ENCODE measurements at places on chromosomes 2 and 18.

GRCh38 chr2:96866586-96866985 is 3.3 kb downstream of the SEMA4C start:
- no peak for DNase-seq

DNA sequence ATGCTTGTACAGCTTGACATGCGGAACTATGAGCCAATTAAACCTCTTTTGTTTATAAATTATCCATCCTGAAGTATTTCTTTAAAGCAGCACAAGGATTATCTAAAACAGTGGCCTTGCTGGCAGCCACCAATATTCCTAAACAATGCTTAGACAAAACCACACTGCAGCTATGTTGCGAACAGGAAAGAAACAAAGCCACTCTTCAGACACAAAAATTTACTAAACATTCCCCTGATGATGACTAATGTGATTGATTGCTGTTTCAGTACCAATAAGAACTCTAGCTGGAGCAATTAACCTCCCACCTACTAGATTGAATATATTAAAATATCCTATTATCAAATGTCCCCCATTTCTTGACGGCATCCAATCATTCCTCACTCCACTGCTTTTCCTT is 325.8 kb upstream of the REG3G start:
- DNase-seq, result no peak

GRCh38 chr18:33288082-33288716 is 152.3 kb downstream of the CCDC178 start:
- DNase-seq, result no peak

DNA sequence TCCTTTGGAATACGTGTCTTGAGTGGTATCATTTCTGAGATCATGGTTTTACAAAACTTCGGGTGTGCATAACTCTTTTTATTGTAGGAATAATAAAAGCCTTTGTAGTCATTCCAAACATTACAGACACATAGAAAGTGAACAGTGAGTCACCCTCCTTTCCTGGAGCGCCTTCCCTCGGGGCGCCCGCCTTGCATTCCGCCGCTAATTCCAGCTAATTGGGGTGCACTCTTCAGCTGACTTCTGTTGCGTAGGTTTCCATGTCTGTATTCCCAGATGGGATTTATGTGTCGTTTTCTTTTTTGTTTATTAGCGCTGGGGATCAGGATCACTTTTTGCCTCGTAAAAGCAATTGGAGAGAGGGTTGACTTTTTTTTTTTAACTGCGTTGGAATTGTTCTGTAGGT is 18.7 kb downstream of the SH3BP4 start:
- no peak for DNase-seq

GRCh38 chr2:105364436-105365139 is 27.2 kb downstream of the C2orf49 start:
- DNase-seq, result no peak

DNA sequence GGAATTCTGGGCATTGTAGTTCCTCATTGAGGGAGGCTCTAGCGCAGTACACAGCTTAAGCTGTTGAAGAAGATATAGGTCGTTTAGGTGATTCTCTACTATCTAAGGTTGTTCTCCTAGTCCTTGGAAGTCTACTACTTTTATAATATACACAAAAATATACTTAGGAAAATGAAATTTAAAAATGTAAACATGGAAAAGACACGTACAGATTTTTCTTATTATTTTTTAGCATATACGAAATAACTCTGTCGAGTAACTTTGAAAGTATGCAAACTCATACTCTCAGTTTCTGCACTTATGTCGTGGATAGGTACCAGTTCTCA is 272 bp upstream of the FASTKD1 start:
- DNase-seq, result no peak

DNA sequence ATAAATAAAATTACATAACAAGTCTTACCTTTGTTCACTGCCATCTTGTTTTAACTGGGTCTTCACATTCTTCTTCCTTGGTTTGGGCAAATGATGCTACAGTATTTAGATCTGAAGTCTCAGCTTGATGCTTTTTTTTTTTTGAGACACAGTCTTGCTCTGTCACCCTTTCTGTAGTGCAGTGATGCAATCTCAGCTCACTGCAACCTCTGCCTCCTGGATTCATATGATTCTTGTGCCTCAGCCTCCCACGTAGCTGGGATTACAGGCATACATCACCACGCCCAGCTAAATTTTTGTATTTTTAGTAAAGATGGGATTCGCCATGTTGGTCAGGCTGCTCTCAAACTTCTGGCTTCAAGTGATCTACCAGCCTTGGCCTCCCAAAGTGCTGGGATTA is 53.2 kb upstream of the MAT2A start:
- no peak for DNase-seq

DNA sequence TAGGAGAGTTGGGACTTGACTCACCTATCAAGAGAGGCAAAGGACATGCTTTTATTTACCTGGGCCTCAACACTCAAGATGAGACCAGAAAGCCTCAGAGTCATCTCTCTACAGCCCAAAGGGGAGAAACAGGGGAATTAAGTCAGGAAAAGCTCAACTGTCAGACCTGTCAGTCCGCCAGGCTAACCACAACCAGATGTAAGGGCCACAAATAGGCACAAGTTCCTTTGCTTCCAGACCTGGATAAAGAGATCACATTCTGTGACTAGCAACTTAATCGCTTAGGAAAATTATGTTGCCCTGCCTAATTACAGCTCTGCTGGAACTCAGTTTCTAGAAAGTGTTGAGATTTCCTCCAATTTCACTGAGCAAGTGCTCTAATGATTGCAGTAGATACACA is 67.9 kb downstream of the ANKRD44 start:
- no peak for DNase-seq

- no peak for DNase-seq
Measured at GRCh38 chr2:28752631-28753376, 1.2 kb downstream of the PPP1CB start.

DNA sequence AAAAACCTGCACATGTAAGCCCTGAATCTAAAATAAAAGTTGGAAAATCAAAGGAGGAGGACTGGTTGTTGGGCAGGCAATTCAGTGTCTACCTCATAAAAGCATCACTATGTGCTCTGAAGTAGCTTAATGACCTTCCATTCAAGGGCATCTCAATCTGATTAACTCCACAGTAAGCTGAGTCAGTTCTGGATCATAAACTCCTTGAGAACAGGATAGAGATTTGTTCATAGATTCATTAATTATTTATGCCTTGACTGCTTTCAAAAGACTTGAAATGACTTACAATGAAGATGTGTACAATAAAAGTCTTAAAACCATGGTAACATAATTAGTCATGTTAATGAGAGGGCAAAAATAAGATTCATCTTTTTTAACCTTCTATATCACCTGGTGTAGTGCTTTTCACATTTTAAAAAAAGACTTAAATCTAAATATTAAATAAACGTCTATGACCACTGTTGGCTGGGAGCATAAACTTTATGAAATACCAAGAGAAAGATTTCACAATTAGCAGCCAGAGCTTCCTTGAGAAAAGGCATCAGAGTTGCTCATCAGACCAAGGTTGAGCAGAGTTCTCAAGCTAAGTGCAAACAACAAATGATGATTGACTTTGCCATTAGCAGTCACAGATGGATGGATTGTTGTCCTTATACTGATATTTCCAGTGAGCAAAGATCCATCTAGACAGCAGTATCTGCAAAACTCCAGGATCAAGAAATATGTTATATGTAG is 237.3 kb upstream of the THUMPD2 start:
- no peak for DNase-seq

GRCh38 chr2:187644981-187645380 is 90.7 kb upstream of the TFPI start:
- DNase-seq, result peak; percentile 12

GRCh38 chr2:195477996-195478382 is 179.0 kb upstream of the SLC39A10 start:
- no peak for DNase-seq

GRCh38 chr2:15141211-15141610 is 419.9 kb downstream of the NBAS start:
- DNase-seq, result no peak

DNA sequence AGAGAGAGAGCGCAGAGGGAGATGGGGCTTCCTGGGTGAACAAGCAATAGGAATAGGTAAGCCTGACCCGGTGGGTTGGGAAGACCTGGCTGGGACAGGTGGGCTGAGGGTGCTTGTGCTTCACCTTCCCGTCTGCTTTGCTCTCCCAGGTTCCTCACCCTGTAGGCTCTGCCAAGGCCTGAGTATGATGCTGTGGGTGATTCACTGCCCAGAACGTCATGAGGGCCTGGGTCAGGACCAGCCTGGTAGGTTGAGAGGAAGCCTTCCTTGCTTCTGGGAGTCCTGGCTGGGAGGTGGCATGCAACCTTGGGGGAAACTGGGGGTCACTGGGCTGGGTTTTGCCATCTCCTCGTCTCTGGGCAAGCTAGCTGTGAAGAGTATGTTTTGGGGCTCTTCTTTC is 220.2 kb upstream of the APCDD1 start:
- DNase-seq, result no peak

- no peak for DNase-seq
Measured at GRCh38 chr18:67243799-67244587, 272.5 kb downstream of the DSEL start.

DNA sequence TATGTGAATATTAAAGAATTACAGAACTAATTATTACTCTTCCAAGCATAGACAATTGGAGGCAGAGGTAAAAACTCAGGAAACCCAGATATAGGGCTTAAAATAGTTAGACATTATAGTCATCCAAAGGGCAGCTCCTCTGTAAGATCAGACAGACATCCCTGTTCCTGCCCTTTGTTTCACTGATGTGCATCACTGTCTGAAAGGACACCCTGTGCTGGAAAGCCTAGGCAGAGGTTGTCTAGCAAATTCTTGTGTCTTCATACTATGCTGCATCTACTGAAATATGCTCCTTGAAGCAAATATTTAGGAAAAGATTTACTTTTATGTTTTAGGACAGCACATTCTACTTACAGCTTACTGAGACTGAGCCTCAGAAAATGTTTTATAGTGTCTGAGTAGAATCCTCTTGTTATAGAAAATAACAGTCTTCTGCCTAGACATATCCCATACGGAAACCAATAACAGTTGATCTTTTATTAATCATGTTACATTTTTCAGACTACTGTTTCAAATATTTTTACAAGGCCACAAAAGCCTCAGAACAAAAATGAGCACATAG is 977.3 kb upstream of the CDH2 start:
- no peak for DNase-seq

GRCh38 chr18:12376034-12376753 is 833 bp downstream of the AFG3L2 start:
- DNase-seq, result no peak

GRCh38 chr2:239608723-239609122 is 207.9 kb upstream of the HDAC4 start:
- DNase-seq, result no peak

DNA sequence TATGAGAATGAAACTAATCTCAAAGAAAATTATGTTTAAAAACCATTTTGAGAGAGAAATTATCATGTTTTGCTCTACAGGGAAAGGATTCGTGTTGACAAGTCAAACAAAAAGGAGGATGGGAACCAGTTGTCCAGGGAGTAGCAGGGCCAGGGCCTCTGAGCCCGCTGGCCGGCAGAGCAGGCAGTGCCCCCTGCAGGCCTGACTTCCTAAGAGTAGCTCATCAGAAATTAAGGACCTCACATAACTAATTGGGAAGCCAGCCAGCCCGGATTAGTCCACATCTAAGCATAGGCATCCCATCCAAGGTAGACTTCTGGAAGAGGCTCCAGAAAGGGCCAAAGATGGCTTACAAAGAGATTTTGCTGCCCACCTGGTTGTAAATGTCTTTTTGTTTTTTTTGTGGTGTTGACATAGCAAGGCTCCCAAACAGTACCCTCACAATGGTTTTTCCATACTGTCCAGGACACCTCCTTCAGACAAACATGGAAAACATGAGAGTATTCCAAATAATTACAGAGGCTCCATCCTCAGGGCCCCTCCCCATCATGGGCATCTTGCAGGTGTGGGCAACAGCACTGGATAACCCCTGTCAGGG is 241.2 kb upstream of the TANK start:
- no peak for DNase-seq

GRCh38 chr2:168246483-168247340 is 683 bp downstream of the STK39 start:
- DNase-seq, result peak; percentile 36

DNA sequence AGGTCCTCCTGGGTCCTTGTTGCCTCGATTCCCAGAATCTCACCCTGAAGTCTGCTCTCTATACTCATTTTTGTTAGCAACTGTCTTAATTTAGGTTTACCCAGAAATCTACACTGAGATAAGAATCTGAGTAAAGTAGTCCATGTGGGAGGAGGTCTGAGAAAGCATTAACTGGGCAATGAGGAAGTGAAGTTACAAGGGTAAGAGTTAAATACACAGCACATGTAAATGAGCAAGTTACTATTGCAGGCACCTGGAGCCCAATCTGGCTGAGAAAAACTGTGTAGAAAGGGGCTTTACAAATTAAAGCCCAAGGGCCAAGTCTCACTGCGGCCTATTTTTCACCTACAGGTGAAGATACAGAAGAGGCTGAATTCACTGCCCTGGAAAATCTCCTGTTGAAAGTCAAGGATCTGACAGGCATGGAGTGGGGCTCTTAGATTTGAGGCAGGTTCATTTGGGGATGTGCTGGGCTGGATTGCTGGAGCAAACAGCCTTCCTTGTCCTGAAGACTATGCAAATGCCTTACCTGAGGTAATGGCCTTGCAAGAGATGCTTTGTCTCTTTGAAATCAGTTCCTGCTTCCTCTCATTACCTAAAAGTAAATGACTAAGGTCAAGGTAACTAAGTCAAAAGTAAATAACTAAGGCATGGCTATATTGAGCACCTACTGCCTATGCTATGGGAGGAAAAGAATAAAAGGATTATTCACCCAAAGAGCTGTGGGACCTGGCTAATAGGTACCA is 84.4 kb upstream of the DYNAP start:
- no peak for DNase-seq

DNA sequence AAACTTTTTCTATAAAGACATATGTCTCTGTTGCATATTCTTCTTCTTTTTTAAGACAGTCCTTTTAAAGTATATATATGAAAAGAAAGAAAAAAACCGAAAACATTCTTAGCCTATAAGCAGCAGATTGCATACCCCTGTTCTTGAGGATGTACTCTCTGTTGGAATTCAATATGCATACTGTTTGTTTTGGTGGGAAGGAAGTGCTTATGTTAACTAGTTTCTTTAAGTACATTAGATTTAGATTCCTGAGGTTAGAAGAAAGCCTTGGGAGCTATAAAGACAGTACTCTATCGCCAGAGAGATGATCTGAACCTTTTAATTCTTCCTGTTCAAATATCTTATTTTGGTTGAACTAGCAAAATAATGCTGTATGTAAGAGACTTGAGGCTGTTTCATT is 46.8 kb upstream of the TBR1 start:
- DNase-seq, result no peak

DNA sequence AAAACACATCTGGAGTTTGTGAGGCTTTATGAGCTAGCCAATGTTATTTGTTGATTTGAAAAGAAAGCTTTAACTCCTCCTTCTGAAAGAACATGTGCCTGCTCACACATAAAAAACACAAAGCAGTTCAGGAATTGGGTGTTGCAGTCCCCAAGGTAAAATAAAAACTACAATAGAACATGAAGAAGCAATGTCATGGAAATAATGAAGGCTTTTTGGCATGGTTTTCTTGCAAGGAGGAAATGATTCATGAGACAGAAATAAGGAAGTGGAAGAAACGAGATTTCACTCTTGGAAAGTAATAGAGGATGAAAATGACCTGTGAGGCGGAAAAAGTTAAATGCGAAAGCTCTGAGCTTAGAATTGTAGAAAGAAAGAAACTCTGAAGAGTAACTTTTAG is 81.1 kb downstream of the TRIB2 start:
- DNase-seq, result peak; percentile 75
